ENCODE measurements at places on chromosomes 12 and 14.

- no peak for DNase-seq
Observed at GRCh38 chr14:92973261-92973797, 50.4 kb downstream of the CHGA start.

DNA sequence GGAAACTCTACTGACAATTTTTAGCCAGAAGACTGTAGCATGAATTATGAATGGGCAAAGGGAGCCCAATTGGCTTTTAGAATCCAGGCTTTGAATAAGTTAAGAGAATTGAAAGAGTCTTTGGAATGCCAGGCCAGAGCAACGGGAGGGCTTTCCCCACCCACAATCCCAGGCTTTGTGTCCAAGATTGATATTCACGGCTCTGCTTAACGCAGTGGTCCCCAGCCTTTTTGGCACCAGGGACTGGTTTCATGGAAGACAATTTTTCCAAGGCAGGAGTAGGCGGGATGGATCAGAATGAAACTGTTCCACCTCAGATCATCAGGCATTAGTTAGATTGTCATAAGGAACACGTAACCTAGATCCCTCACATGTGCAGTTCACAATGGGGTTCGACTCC lies 79.6 kb downstream of the EPS8 start:
- DNase-seq = no peak

GRCh38 chr12:50992819-50993218 lies 33.4 kb downstream of the SLC11A2 start:
- DNase-seq = no peak

DNA sequence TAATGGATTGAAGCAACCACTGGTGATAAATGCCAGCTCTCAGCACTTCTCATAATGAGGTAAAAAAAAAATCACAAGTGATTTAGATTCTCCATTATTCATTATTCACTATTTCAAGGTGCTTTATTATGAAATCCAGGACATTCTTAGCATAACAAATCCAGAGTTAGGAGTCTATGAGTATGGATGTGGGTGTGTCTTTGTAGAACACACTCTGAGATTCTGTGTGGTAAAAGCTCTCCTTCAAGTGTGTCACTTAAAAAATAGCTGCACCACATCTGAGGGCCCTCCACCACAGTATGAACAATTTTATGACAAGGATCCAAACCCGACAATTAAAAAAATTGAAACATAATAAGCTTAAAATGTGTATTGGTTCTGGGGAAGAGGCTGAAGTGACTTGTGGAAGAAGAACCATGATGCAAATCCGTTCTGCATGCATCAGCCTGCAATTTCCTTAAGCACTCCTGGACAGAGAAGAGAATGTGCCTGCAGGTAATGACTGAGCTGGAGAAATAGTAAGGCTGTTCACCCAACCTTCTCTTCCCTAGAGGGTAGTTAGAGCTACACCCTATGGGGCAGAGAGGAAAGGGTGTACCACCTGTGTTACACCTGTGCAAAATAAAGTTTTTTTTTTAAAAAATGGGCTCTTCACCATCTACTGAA lies 488.5 kb upstream of the MGAT4C start:
- DNase-seq = no peak

DNA sequence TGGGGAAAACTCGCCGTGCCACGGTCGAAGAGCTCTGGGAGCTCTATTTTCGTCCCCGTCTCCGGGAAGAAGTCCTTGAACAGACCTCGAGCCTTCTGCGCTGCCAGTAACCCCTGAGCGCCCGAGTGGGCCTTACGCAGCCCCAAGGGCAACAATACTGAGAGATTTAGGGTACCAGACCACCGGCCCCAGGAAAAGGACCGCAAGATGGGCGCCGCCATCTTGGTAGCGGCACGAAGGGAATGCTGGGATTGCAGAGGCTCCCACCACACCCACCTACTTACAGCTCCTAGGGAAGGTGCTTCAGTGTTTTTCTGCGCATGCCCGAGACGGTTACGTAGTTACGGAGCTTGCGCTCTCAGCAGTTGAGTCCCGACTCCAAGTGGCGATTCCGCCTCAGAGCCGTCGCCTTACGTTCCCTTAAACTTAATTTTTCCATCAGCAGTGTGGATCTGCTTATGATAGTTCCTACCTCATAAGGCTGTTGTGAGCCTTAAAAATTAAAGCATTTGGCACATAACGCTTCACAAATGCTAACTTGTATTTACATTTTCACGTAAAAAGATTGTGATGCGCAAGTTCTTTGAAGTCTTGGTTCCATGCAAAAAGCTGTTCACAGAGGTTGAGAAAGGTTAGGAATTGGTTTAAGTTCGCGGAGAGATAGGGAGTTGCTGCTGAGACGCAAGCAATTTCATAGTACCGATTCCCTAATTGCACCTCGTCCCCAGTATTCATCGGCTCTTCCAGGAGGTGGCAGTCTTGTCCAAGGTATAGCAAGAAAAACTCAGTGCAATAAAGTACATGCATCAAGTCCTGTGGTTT lies at the start of gene YARS2:
Gene YARS2, minus strand, starts transcription at position 244 of the 822 bp plus-strand sequence. Its CDS starts 23 bp downstream, at position 221.
- peak; percentile 95 for DNase-seq

DNA sequence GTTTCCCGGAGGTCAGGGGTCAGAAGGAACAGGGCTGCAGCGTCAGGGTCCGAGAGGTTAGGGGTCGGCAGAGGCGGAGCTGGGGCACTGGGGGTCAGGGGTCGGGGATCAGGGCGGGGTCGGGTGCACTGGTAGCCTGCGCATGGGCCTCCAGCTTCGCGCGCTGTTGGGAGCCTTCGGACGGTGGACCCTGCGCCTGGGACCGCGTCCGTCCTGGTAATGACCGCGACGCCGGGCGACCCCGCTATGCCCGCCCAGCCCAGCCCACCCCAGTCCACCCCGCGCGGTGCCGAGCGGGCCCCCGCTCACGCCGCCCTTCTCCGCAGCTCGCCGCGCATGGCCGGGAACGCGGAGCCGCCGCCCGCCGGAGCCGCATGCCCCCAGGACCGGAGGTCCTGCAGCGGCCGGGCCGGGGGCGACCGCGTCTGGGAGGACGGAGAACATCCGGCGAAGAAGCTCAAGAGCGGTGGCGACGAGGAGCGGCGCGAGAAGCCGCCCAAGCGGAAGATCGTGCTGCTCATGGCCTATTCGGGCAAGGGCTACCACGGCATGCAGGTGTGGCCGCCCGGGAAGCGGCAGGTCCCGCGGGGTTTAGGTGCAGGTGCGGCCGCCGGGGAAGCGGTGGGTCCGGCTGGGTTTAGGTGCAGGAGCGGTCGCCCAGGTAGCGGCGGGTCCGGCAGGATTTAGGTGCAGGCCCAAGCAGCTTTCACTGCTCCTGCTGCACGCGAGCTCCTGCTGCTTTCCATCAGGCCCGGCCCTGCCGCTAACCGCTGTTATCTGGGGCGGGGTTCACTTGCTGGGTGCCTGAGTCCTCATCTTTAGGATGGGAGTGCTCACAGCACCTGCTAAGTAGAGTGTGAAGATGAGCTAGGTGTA lies 743 bp downstream of the PUS1 start:
- peak; percentile 22 for DNase-seq

DNA sequence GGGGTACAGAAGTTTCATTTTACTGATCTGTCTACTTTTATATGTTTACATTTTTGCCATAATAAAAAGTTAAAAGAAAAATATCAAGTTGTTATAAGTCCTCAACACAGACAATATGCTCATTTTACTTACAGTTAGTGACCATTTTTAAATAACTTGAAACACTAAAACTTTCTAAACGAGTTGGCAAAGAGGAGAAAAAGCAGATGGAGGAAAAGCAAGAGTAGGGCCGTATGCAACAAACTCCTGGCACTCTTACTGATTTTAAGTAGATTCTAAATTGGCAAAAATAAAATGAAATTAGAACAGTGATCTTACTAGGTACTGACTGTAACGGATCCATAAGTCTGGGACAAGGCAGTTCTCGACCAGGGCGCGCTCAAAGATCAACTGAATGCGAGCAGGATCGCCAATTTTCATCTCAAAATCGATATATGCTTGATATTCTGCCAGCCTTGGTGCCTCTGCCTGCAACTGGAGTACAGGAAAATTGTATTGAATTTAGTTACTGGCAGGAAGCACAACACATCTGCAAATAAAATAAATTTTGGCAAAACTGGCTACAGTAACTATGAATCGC lies 22.3 kb downstream of the SART3 start:
- DNase-seq = no peak

- no peak for DNase-seq
Observed at GRCh38 chr12:107598906-107599305, 86.7 kb upstream of the PWP1 start.

GRCh38 chr14:64937821-64938193 lies 4.7 kb downstream of the GPX2 start:
- peak; percentile 14 for DNase-seq

DNA sequence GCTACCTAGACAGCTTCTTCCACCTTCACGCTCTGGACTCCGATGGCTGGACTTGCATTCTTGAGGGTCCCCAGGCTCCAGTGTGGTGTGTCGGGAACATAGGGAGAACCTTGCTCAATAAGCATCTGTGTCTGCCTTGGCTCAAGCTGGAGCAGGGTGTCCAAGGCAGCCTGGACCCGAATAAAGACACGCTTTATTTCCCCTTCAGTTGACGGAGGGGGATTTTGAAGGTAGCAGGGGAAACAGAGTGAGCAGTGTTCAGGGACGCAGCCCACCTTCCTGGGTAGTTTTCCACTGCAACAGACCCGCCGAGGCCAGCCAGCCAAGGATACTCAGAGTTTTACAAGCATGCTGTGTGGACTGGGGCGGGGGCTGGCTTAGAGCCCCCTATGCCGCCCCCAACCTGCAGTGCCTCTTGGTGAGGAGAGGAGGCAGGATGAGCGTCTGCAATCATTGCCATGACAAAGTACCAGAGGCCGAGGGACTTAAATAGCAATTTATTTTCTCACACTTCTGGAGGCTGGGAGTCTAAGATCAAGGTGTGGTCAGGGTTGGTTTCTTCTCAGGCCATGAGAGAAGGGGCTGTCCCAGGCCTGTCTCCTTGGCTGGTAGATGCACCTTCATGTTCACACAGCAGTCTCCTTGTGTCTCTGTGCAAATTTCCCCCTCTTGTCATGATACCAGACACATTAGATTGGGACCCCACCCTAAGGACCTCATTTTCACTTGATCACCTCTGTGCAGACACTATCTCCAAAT lies 201.2 kb downstream of the CHST11 start:
- no peak for DNase-seq

GRCh38 chr12:106305376-106305775 lies 2.8 kb downstream of the TCP11L2 start:
- no peak for DNase-seq

GRCh38 chr12:27805238-27805637 lies 25.2 kb upstream of the MANSC4 start:
- no peak for DNase-seq

DNA sequence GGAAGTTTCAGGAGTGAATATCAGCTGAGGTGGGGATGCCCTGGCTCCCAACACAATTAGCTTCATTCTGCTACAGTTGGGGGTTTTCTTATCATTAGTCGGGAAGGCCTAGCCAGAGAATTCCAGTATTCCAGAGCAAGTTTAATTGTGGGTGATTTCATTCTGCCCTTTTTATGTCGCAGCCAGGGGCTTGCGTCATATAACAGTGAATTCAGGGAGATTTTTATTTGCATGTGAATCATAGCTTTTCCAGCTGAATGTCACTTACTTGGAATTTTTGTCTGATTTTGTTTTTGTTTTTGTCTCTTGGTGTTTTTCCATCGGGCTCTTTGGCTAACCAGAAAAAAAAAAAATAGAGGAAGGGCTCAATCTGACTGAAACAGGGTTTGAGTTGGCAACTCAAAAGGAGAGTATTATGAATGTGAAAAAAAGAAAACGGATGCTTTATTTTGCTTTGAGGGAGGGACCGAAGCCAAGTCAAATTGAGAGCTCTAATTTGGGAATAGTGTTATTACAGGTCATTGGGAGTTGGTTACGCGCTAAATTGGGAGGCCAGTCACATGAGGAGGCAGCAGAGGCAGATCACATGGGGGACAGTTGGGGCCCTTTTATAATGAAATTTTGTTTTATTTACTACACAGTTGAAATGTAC lies 119.4 kb downstream of the SAMD4A start:
- DNase-seq = peak; percentile 69

DNA sequence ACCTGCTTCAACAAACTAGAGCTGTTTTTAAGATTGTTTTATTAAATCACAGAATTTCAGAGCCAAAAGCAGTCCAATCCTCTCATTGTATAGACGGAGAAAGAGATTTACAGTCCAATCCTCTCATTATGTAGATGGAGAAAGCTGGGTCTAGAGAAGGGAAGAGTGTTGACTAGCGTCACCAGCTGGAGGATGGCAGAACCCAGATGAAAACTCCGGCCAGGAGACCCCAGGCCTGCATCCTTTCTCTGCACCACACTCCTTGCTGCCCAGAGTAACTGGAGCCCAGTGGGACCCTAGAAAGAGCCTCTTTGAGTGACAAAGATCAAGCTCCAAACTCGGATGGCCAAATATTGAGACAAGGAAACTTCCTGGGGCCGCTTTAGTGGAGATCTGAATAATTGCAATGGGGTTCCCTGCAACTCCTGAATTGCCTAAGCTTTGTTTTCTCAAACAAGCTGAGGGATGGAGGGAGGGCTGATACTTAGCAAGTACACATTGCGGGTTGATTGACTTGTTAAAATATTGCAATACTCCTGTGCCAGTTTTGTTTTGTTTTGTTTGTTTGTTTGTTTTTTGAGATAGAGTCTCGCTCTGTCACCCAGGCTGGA lies 12.5 kb downstream of the AMDHD1 start:
- no peak for DNase-seq

DNA sequence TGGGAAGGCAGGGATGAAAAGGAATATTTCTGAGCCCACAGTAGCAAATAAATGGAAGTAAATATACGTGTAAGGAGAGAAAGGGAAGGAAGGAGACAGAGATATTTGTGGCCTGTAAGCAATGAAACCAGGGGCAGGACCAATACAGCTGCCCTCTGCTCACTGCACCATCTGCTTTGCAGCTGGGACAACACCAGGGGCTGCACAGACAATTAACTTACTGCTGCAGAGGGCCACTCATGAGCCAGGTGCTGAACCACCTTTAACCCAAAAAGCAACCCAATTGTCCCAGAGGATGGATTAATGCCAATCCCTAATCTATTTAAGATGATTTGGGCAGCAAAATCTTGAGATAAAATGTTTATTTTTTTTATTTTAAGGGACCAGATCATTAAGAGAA lies 30.6 kb upstream of the TMX1 start:
- DNase-seq = no peak

DNA sequence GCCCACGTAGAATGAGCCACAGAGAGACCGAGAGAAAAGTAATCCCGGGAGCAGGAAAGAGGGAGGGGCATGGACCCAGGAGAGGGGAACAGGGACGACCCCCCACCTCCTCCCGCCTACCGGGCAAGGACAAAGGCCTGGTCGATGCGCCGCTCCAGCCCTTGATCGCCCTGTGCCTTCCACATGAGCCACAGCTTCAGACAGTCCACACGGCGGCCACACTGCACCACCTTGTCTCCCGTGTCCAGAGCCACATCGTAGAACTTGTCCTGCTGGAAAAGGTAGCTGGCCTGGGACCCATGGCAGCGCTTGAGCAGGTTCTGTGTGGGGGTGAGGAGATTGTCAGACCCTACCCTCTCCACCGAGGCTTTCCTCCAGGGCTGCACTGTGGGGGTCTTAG lies 20.5 kb upstream of the ZNF740 start:
- no peak for DNase-seq

GRCh38 chr14:61466249-61466904 lies 145.0 kb downstream of the PRKCH start:
- DNase-seq = peak; percentile 54
